ENCODE measurements at places on chromosomes 12 and 14.

DNA sequence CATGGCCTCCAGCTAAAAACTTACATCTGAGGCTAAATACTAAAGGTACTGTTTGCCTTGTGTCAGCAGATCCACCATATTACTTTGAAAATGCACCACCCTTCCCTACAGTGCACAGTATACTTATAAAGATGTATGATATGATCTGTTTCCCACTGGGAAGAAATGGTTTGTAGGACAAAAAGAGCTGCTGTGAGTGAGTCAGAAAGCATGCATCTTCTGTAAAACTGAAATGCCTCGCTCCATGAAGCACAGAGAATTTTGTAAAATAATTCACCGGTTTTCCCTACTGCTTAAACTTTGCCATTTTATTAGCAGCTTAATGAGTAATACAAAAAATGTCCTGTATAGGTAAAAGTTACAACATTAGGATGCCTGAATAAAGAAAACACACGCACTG is 68.8 kb downstream of the MDGA2 start:
- DNase-seq, result no peak

GRCh38 chr12:51460519-51460918 is 35.9 kb downstream of the SLC4A8 start:
- no peak for DNase-seq

- DNase-seq, result no peak
Observed at GRCh38 chr12:80813820-80814219, 97.1 kb downstream of the MYF5 start.

DNA sequence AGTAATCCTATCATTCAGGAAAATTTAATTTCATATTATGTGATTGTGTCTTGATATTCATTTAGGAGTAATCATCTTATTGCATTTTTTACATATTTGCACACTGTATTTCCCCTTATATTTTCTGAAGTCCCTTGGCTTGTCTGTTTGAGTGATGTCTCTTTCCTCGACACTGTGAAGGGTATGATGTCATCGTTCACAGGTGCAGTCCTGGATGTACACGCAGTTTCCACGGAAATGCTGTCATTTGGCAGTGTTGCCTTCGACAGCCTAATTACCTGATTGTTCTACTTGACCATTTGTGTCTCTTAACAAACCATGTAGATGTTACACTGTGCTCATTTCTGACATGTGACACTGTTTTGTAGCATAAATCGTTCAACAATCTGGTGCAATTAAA is 1277.0 kb downstream of the TMEM121 start:
- DNase-seq, result no peak

- no peak for DNase-seq
Observed at GRCh38 chr12:66197495-66197921, 8.5 kb downstream of the IRAK3 start.

- DNase-seq, result no peak
Observed at GRCh38 chr12:64998371-64999147, 122.5 kb downstream of the WIF1 start.

DNA sequence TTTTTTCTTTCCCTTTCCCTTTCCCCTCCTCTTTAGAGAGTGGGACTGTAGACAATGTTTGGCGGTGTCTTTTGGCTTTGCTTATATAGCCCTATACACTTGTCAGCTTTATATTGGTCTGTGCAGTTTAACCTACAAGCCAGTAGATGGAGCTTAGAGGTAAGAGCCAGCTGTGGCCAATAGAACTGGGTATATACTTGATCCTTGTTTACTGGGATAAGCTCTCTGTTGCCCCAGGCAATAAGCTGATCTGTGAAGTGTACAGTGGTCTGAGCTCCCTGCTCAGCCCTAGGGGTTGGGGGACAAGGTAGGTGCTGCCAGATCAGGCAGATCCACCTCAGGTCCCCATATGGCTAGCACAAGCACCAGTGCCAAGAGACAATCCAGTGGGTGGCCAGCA is 434.1 kb downstream of the NOVA1 start:
- DNase-seq, result peak; percentile 49
